ENCODE measurements at places on chromosomes 1 and 21.

- DNase-seq: peak; percentile 62
Observed at GRCh38 chr1:162391790-162392563, 10.4 kb downstream of the C1orf226 start.

DNA sequence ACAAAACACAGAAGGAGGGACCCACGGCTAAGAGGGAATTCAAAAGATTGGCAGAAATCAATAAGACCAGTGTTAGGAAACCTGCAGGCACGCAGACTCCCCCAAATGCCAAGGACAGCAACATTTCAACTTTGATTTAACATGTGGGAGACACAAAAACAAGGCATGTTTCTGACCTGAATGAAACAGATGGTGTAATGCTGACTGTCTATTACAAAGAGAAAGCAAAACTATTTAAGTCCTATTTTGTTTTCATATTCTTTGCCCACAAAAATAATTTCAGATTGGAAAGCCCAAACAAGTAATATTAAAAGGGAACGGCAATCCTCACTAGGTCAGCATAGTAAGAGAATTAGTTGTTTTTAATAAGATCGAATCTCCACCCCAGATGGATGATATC, 107.9 kb downstream of the S1PR1 start:
- DNase-seq: peak; percentile 3

DNA sequence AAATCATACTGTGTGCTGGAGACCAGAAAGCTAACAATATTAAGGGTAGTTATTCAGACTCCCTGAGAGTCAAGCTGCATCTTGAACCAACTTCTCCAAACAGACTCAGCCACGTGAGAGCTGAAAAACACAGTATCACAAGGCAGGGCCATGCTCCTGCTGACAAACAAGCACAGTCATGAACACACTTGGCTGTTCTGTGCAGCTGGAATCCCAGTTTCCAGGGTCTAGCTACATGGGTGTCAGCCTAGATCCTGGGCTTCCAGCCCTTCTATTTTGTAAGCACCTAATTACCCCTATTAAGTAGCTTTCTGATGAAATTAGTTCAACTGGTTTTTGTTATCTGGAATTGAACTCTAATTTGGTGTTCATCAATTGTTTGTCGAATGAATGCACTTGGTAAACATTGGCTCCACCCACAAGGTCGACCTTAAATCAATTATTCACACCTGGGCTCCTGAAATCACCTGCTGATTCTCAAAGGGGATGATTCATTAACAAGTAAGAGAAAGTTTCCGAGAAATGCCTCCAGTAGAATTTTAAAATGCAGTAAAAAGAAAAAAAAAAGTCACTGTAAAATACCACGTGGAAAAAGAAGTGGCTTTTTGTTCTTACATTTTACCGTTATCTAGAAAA, 179.3 kb downstream of the ZC3H11B start:
- no peak for DNase-seq

DNA sequence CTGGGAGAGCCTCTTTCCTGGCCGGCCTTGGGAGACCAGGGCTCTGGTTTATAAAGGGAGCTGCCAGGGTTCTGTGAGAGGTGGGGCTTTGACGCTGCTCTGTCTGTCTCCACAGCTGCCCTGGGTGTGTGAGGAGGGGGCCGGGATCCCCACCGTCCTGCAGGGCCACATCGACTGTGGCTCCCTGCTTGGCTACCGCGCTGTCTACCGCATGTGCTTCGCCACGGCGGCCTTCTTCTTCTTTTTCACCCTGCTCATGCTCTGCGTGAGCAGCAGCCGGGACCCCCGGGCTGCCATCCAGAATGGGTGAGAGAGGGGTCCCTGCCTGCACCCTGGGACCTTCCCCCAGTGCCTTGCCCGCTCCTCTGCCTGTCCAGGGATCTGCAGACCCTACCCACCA, 11.6 kb downstream of the SERINC2 start:
- DNase-seq: no peak

DNA sequence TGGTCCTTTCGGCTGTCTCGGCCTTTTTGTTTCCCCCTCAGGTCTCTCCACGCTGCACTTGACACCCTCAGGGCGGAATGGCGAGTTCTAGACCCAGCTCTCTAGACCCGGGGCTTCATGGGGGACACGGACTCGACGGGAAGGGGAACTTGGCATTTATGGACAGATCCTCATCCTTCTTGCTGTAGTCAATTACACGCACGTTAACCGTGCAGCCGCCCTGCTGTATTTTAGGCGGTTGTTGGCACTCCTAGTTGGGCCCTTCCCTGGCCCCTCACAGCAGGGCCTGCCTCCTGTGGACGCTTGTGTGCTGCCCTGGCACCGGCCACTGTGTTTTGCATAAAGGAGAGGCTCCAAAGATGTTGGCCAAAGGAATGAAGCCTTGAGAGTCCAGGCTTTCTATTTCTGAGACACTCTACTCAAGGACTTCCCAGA, 558 bp upstream of the BTG3 start:
- no peak for DNase-seq

- DNase-seq: no peak
Observed at GRCh38 chr21:43188181-43188580, 19.4 kb downstream of the CRYAA start.

GRCh38 chr1:81443288-81443687, 357.4 kb upstream of the ADGRL2 start:
- DNase-seq: no peak

DNA sequence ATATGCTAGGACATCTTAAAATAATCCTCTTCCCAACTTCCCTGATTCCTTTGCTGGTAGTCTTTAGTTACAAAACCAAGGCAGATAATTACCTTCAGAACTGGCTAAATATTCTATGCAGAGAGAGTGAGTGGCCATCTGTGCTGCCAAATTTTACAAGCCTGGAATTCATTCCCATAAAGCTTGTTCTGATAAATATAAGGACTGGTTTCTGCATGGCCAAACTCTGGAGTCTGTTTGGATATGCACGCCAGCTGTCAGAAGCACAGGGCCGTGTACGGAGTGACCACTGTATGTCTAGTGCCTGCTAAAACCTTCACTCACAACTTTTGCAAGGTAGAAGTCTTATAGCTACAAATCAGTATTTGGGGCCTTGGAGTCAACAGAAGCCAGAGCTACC, 66.5 kb upstream of the RAVER2 start:
- no peak for DNase-seq

- DNase-seq: peak; percentile 57
Observed at GRCh38 chr1:60746278-60746791, 336.0 kb upstream of the NFIA start.

DNA sequence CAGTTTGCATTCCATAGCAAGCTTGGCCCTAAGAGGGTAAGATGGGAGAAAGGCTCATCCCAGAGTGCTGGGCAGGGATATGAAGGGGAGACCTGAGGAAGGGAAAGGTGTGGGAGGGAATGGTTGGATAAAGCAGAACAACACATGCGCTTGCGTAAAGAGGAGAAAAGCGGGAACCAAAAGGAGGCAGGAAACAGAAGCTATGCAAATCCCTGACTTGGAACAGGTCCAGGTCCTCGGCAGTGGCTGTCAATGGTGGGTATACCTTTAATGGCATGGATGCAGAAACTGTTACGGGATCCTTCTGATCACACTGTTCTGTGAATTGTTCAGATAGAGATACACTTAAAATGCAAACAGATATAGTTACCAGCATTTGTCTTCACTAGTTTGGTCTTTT, 455.6 kb downstream of the SIPA1L2 start:
- peak; percentile 26 for DNase-seq

- DNase-seq: peak; percentile 98
Observed at GRCh38 chr1:162696286-162696862, 64.1 kb downstream of the DDR2 start.

DNA sequence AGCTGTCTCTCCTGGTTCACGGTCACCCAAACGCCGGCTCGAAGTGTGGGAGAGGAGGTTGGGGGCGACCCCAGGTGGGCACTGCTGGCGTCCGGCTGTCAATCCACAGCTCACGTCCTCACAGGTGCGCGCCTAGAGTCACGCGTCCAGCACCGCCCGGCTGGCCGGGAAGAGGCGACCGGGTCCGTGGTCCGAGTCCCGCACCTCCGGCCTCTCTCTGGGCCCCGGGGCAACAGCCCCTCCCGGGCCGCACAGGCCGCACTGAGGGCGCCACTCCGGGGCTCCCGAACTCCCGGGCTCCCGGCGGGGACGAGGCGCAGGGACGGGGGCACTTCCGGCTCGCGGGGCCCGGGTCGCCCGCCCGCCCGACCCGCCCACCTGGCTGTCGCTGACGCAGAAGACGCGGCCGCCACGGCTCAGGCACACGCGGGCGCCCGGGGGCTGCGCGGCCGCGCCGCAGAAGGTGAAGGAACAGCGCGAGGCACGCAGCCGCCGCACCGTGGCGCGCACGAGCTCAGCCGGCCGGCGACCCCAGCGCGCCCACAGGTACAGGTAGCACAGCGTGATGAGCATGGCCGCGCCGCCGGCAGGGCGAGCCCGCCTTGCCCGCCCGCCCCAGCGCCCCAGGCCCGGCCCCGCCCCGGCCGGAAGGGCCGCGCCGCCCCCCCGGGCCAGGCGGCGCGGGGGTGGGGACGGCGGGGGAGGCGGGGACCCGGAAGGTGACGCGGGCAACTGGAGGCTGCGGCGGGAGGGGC, at the start of gene HLCS:
TSS of gene HLCS (minus strand) at position 604 of the 755 bp plus-strand sequence. CDS start at position 573, 31 bp downstream.
- peak; percentile 76 for DNase-seq

GRCh38 chr1:54559111-54559548, 11.1 kb downstream of the ACOT11 start:
- DNase-seq: no peak

DNA sequence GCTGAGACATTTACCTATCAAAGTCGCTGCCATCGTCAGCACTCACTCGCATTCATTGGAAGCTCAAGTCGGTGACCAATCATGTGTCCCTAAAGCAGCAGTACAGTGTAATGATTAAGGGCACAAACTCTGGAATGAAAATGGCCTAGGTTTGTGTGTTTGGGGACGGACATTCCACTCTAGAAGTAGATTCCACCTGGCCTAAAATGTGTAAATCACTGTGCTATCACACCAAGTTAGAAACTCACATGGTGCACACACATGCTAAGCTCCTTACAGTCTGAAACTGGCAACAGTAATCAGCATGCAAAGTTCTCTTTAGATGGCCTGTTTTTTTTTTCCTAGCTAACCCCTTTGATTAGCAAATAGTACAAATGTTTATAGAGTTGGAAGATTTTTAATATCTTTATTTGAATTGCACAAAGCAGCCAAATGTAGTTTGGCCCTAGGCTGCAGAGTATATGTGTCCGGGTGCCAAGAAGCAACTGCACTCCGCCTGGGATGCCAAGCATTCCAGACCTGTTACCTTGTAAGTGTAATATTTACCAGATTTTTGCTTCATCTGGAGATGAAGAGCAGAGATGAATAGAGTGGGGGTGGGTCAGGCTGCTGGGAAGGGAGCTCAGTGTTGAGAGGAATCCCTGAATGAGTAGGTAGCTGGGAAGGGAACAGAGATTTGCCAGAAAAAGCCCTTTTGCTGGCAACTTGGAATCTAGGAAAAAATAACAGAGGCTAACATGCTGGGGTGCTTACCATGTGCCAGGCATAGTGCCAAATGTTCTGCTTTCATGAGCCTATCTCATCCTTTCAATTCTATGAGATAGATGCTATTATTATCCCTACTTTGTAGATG, 35.2 kb downstream of the TGFB2 start:
- no peak for DNase-seq

DNA sequence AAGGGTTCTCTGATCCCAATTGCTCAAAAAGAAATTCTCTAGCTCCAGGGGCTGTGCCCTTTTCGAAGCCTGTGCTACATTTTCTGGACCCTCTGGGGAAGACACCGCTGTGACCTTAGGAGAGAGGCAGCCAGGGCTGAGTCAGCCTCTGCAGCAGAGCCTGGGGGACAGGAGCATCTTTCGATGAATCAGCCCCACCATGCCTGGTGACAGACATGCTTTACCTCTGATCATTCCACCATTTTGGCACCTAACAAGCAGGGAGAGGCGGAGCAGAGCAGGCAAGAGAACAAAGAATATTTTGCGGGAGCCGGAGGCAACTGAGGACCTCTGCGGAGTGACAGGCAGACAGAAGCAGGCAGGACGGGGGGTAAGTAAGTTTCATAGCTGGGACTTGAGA, 84.9 kb downstream of the VWA5B1 start:
- no peak for DNase-seq

DNA sequence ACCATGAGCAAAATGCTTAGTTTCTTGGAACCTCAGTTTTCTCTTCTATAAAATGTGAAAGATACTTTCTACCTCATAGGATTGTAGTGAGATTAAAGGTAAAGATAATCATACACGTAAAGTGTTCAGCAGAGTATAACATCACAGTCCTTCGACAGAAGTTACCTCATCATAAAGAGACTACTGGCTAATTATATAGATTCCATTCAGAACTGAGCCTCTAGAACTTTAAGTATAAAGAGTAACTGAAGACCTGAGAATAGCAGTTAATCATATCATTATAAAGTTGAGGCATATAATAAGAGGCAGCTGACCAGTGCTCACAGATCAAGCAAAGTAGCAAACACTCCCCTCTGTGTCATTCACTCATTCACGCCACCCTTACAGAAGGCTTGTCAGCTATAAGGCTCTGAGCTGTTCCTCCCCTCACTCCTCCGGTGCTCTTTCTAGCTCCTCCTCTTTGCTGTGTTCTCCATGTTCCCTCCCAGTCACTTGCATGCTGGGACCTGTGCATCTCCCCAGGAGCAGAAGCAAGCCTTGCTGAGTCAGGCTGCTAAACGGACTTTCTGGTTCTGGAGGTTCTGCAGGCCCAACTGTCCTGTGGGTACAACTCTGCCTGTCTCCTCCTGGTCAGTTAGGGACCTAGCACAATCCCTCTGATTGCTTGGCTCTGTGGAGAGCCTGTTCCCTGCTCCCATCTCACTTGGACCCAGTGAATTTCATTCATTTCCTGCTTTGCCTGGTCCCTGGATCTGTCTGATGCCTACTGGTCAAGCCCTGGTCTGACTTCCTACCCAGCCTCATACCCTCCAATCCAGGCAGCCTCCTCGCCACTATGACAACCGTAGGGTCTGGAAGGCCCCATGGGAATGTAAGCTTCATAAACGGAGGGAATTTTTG, 28.3 kb upstream of the LY9 start:
- DNase-seq: no peak

GRCh38 chr1:116433275-116434257, 60.5 kb downstream of the ATP1A1 start:
- no peak for DNase-seq

GRCh38 chr1:220556641-220557040, 28.7 kb downstream of the MARK1 start:
- no peak for DNase-seq

DNA sequence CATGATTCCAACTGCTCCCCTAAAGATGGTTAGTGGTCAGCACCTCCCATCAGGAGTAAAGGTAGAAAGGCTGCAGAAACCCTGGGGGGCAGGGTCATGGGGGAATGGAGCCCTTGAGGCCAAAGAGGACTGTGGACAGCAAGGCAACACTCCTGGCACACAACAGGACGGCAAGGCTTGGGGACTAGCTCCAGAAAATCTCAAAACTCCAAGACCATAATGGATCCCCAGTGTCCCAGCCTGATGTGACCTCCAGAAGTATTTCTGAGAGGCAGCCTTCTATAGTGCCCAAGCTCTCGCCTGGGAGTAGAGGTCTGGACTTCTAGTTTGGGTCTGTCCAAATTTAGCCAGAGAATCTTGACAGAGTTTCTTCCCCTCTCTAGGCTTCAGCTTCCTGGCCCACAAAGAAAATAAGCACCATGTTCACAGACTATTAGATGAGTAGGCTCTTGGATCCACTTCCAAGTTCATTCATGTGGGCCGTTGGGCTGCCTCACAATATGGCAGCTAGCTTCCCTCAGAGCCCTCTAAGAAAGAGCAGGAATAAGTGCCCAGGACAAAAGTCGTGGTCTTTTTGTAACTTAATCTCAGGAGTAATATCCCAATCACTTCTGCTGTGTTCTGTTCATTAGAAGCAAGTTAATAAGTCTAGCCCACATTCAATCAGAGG, 6.9 kb downstream of the CD2 start:
- DNase-seq: no peak
